ENCODE measurements at places on chromosomes 13 and 19. TPM values are rescaled to one million over a fixed set of nuclear protein-coding genes. Genes with fewer than 3 reads are reported as not detected.

The GPR4 gene
- 0.73 TPM for total RNA-seq

The WDR62 gene
- total RNA-seq, result 0.50 TPM

The ZNF229 gene
- 15.2 TPM for total RNA-seq

The PLD3 gene
- 478 TPM for total RNA-seq

The ZNF563 gene
- total RNA-seq, result 4.1 TPM

The ACP5 gene
- total RNA-seq, result 0.66 TPM

The GRIN3B gene
- 2.3 TPM for total RNA-seq

Data from smooth muscle cell of trachea (primary cell).